ENCODE measurements at places on chromosomes 6 and 20.

GRCh38 chr6:3753228-3753835 is 1.8 kb upstream of the PXDC1 start:
- DNase-seq: no peak

GRCh38 chr6:77397561-77397960 is 65.7 kb downstream of the HTR1B start:
- peak; percentile 13 for DNase-seq

DNA sequence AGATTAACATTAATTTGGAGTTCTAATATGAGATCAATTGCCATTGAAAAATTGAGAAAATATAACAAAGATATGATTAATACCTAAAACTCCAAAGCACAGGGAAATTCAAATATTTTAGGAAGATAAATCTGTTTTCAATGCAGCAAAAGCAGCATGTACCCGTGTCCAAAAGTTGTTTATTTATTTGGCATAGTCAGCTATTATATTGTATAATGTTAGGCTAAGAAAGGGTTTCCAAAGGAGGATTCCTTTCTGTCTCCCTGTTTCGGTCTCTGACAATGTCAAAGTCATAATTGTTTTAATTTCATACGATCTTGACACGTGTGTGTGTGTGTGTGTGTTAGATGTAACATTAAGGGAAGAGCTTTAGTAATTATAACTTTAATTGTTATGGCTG is 914.5 kb downstream of the EYS start:
- DNase-seq: no peak

- peak; percentile 72 for DNase-seq
Observed at GRCh38 chr6:157800420-157801237, 22.4 kb upstream of the SNX9 start.

DNA sequence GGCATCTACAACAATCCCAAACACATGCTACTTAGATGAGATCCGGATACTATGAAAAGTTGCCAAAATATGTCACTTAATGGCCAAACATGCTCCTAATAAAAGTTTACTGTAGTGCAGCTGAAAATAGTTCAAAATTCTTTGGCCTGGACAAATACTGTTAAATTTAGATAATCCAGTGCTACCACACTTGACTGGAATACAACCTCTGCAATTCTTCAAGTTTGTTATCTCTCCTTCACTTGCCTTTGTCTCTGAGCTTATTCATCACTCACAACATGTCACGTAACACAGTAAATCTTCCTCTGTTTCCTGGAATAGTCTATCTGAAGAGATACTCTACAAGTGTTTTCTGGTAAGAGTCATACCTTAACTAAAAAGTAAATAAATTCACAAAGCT is 10.5 kb upstream of the PLN start:
- DNase-seq: peak; percentile 21

DNA sequence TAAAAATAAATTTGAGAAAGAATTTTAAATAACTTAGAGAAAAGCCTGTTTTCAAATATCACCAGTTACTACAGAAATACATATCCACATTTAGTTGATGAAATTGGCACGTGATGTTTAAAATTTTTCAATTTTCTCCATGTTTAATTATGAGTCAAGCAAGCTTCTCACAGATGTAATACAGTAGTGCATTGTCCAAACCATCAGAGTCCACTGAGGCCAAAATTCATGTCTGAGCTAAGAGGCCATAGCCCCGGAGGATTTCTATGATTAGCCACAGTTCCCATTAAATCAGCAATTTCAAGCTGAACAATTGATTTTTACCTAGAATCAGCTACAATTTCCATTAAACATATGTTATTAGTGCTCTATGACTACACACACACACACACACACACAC is 387.0 kb downstream of the LAMA2 start:
- DNase-seq: no peak

DNA sequence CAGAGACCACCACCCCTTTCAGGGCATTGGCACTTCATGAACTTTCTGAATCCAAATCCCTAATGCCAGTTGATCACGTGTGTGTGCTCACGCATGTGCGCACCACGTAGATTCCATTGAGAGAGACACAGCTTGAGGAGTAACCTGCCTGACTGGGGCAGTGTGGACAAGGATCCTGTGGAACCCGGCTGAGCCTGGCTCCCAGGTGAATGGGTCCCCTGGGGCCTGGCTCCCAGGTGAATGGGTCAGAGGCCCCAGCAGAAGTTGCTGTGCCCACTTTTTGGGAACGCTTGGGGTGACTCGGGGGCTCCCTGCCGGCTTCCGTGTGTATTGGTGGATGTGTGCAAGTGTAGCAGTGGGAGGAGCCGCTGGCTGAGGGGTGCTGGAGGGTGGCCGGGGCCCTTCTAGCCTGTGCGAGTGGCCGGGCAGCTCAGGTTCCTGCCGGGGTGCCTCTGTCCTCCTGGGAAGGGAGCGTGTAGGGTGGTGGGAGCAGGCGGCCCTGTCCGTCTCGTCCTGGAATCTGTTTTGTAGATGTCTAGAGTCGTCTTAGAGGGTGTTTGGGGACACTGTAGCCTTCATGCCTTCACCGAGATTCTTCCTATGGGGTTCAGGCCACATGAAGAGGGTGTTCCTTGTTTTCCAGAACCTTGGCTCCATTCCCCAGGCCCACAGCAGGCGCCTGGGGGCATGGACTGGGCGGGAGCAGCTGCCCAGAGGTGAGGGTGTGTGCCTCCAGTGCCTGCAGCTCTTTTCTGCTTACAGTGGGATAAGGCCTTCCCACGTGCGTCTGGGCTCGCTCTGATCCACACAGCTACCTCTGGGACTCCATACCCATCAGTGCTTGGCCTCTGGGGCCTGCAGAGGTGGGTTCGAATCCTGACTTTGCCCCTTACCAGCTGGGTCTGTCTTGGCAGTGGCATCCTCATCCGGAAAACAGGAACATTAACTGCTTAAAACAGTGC is 3.2 kb downstream of the RBM38 start:
- DNase-seq: no peak

DNA sequence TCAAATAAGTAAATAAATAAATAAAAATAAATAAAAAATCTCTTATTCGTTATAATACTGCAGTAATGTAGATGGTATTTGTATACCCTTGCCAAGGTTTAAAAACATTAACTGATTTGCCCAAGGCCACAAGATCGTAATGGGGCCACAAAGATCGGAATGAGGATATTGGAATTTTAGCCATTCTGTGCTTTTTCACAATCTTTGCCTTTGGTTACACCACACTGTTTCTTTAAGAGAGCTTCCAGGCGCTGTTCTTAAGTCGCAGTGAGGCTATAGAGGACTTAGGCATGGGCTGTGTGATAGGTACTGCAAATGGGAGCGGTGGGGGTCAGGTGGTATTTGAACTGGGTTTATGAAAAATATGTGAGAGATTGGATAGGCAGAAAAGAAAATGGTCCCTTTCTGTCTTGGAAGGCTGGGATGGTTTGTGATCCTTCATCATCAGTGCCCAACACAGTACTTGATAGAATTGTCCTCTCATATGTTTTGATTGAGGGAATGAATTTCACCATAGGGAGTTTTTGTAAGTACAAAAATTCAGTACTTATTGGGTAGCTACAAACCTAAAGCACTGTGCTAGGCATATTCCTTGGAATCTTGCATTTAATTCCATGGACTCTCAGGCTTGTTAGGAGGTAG is 1.4 kb downstream of the NUS1 start:
- no peak for DNase-seq

- DNase-seq: no peak
Observed at GRCh38 chr6:33018418-33018817, 9.0 kb upstream of the HLA-DOA start.

- DNase-seq: no peak
Observed at GRCh38 chr20:33558348-33559144, 68.7 kb downstream of the CBFA2T2 start.

DNA sequence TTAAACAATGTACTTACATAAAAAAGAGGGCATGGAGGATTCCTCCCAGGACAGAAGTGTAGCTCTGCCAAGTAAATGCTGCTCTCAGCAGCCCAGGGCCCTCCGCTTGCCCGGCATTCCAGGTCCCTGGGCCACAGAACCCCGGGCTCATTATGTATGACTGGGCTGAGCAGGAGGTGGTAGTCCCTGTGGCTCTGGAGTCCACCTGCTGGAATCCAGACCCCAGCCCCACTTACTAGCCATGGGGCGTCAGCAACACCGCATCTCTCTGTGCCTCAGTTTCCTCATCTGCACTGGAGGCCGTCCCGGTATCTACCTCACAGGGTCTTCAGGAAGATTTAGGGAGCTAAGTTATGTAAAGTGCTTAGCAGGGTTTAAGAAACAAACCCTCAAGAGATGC is 55.4 kb downstream of the PSMG4 start:
- no peak for DNase-seq

- peak; percentile 33 for DNase-seq
Observed at GRCh38 chr6:90397929-90398674, 101.5 kb upstream of the BACH2 start.

DNA sequence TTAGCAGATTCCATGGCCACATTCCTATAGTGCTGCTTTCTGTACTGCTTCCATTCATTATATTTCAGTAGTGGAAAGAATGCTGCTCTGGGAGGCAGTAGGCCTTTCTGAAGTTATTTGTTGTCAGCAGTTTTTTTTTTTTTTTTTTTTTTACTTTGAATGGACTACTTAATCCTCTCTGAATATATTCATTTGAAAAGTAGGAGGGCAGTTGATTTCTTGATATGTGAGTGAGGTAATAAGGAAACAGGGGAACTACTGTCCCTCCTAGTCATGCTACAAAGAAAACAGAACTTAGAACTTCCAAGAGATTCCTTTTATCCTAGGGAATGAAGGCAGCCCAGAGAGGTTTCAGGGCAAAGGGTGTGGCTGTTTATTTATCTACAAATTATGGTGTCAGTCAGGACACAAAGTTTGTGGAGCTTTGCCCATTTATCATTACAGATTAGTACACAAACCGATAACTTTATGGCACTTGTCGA is 155.9 kb downstream of the JARID2 start:
- no peak for DNase-seq

- DNase-seq: no peak
Observed at GRCh38 chr20:32583581-32584070, 1.5 kb downstream of the NOL4L start.

GRCh38 chr6:112258642-112259336 is 4.4 kb upstream of the LAMA4 start:
- DNase-seq: no peak

GRCh38 chr6:10824819-10825218 is 13.5 kb downstream of the MAK start:
- DNase-seq: no peak

DNA sequence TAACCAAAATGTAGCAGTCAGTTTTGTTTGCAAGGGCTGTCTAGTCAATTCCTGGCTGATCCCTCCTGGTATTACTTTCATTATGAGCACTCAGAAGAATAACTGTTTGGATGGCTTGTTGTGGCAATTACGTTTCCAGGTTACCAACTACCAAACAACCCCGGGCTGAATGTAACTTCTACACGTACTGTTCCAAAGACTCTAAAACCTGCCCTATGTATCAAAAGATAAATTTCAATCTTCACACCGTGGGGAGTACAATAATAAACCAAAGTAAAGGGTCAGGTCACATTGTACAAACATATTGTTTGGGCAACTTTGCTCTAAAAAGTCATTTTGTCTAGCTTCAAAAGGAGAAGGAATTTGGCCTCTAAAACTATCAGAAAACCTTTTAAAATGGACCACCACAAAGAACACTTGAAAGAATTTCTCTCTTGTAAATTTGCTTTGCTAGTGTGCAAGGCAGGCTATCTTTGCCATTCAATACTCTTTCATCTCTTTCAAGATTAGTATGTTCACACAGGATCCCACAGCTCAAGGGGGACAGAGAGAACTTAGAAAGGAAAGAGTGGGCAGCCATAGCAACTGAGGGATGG is 27.6 kb downstream of the DCDC2 start:
- DNase-seq: no peak

- DNase-seq: no peak
Observed at GRCh38 chr6:124539096-124539495, 423.1 kb upstream of the RNF217 start.

- DNase-seq: no peak
Observed at GRCh38 chr6:168606722-168607121, 165.7 kb downstream of the SMOC2 start.

GRCh38 chr20:1817577-1818211 is 77.5 kb upstream of the SIRPA start:
- no peak for DNase-seq

- DNase-seq: no peak
Observed at GRCh38 chr6:170476360-170476759, 76.7 kb downstream of the PSMB1 start.

- DNase-seq: no peak
Observed at GRCh38 chr20:3660262-3661059, 2.7 kb downstream of the GFRA4 start.

- DNase-seq: peak; percentile 4
Observed at GRCh38 chr20:24995741-24996448, 3.3 kb upstream of the APMAP start.

DNA sequence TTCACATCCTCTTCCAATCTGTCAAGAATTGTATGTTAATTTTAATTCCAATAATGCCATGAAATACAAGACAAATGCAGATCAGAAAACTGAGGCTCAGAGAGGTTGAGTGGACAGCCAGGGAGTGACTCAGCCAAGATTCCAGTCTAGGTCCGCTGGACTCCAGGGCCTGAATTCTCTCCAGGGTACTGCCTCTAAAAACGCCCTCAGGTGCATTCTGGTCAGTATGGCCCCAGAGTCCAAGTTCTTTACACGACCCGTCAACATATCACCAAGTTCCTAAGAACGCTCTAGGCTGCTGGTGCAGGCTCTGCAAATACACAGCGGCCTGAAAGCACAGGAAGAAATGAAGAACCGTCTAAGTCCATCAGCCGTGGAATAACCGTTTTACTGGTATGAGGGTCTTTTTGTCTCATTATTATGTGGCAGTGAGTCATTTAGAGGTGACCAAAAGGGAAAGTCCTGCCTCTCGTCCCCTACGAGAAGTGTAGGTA is 709 bp upstream of the ASXL1 start:
- DNase-seq: no peak

DNA sequence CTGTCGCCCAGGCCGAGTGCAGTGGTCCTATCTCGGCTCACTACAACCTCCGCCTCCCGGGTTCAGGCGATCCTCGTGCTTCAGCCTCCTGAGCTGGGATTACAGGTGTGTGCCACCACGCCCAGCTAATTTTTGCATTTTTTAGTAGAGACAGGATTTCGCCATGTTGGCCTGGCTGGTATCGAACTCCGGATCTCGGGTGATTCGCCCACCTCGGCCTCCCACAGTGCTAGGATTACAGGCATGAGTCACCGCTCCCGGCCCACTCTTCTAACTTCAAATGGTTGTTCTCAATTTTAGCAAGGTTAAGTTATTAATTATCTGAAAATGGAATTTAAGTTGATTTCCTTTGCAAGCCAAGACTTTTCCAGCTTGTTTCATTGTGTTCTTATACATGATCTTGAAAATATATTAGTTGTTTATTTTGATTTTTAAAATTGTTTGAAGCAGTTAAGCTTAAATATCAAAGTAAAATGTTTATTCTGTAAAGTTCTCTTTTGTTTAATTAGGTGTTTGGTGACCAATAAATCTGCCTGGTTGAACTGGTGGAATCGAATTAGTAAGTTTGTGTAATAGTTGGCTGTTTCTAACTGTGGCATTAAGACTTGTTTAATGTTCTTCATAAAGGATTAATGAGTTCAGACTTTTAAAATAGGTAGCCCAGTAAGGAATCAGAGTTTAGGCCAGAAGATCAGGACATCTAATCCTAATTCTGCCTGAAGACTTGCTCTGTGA is 2.3 kb downstream of the PM20D2 start:
- DNase-seq: peak; percentile 39
